ENCODE measurements at places on chromosomes 7 and 10.

DNA sequence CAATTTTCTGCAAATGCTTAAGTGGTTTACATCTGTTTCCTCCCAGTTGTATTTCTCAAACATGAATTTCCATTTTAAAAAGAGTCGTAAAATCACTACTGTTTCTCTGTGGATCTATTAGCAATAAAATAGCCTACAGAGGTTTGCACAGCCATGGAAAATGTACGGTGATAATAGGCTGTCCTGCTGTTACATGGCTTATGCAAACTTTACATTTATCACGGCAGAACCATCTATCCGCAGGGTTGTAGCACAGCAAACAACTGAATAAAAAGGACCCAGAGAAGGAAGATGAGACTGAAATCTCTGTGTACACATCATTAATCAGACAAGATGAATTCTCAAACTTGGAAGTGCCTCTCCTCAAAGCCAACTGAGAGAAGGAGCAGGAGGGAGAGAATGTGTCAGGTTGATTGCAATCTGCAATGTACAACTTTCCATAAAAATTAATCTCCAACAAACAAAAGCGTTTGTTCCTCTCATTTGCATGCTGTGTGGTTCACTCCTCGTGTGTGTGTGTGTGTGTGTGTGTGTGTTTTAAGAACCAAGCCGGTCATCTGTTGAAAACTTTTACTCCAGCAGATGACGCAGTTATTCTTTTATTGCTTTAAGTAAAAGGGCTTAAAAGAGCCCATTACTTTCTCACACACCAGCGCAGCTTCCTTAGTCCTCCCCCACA, 279.3 kb downstream of the SKAP2 start:
- no peak for DNase-seq

GRCh38 chr7:82286096-82286797, 157.3 kb downstream of the CACNA2D1 start:
- DNase-seq, result no peak

DNA sequence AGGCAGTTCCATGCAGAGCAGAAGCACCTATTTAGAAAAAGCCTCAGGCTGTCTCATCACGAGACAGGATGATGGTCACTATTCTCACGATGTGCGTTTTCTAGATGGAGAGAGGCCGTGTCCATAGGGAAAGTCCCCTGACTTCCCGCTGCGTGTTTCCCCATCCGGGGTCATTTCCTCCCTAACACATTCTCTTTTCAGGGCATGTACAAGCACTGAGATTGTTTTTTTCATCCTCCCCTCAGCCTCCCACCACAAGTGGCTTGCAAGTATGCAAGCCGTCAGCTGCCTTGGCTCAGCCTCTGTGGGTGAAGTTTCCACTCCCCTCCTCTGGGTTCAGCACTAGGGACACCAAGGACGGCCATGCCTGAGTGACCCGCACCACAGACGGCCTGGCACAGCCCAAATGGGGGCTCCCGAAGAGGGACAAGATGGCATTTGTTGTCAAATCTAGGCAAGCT, 2.7 kb upstream of the CALML5 start:
- no peak for DNase-seq

GRCh38 chr10:112189465-112189864, 5.9 kb upstream of the GPAM start:
- no peak for DNase-seq

DNA sequence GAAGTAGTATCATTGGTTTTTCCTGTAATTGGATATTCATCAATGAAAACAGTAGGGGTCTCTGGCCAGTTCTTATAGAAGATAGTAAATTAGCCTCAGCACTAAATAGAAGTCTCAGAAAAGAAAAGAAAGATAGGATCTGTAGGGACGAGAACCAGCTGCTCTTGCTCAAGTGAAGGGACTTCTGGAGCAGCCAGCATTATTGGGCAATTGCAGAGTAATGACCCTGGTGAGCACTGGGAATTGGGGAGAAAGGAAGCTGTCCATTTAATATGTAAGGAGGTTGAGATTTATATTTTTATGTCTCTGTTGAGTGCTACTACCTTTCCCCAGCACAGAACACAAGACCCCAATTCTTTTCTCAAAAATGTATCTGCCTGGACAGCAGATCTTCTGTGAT, 61.2 kb upstream of the WNT16 start:
- DNase-seq, result no peak

- no peak for DNase-seq
These were observed 727.4 kb upstream of the NRP1 start for GRCh38 chr10:34061841-34062240.

DNA sequence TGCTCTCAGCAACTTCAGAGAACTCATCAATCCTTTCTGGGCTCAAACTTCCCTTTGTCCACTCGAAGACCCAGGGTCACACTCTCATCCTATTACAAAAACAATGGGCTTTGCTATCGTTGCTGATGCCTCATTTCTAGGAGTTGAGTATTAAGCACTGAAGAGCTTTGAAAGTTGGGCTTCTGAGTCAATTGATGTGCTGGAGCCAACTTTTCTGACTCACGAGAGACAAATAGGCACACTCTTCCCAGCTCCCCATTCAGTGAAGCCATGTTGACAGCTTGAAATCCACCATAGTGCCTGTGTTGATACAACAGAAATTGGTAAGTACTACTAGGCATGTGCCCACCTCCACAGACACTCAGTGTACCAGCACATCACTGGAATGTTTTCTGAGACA, 97.5 kb upstream of the PRSS58 start:
- no peak for DNase-seq

- no peak for DNase-seq
These were observed 21.9 kb downstream of the PDCD4 start for GRCh38 chr10:110893559-110894179.

GRCh38 chr10:69818676-69819239, 17.1 kb downstream of the COL13A1 start:
- DNase-seq, result no peak

DNA sequence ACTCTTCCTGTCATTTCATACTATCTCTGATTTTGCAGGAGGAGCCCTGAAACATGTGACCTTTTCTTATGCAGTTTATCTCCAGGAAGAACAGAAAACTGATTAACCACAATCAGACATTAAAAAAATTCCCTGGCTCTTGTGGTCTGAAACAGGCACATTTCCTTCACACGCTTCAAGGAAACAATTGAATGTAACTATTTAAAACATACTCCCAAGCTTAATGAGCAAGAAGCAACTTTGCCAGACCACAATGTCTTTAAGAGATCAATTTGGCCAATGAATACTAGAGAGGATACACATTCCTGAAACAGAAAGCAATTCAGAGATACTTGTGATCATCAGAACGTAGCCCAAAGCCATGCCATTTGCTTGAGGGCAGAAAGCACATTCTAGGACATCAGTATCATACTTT, 65.8 kb downstream of the PIP4K2A start:
- no peak for DNase-seq

DNA sequence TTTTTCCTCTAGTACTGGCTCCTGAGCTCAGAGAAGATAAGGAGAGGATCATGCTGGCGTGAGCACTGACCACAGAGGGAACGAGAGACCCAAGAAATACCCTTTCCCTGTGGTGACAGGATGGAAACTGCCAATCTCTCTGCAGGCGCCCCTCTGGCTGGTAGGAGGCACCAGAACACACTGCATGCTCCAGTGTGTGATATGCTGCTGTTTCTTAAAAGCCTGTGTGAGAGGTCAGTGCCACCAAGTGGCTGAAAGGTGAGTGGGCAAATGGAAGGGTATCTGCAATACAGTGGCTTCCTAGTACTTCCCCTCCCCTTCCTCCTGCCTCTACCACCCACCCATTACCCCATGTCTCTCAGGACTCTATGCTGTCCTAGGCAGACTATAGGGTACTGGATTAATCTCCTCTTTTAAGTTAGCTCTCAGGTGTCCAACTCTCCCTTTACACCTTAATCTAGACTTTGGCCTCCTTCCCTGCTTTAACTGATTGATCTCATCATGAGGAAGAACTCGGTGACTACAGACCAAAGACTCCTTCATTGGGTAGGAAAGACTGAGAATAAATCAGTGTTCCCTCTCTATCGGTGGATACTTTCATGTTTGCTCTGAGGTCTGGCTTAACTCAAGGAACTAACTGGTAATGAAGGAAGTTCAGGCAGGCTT, 283.6 kb downstream of the ADRA2A start:
- no peak for DNase-seq

- DNase-seq, result no peak
These were observed 74.1 kb upstream of the PARD3 start for GRCh38 chr10:34889004-34889869.

GRCh38 chr10:84329196-84329611, 815 bp downstream of the CCSER2 start:
- DNase-seq, result peak; percentile 54

DNA sequence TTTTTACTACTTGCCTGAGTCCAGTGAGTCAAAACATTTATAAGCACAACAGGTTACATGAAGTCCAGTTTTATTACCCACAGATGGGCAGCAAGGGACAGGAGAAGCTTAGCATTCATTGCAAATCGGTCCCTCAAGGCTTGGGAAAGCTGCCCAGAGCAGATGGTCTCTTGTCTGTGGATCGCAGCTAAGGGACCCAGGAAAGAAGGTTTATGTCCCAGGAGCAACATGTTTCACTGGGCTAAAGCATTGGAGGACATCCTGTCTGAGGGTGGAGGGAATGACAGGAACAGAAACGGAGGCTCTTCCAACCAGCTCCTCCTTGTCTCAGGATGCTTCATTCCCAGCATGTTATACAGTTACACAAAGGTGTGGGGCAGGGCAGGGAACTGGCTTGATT, 39.3 kb downstream of the TRIM24 start:
- no peak for DNase-seq

DNA sequence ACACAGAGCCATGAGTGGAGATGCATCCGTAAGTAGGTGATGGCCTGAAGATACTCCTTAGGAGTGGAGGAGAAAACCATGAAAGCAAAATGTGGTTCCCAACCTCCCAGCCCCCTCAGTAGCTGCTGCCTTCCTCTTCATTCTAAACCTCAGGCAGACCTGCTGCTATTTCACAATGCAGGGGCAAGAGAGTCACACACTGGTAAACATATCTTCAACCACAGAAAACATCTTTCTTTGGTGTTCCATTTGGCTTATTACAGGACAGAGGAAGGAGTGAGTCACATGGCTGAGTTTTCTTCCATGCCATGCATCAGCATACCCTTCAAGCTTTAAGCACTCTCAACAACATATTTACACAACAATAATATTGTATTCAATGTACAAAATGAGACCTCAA, 342.1 kb downstream of the BMPER start:
- DNase-seq, result no peak

DNA sequence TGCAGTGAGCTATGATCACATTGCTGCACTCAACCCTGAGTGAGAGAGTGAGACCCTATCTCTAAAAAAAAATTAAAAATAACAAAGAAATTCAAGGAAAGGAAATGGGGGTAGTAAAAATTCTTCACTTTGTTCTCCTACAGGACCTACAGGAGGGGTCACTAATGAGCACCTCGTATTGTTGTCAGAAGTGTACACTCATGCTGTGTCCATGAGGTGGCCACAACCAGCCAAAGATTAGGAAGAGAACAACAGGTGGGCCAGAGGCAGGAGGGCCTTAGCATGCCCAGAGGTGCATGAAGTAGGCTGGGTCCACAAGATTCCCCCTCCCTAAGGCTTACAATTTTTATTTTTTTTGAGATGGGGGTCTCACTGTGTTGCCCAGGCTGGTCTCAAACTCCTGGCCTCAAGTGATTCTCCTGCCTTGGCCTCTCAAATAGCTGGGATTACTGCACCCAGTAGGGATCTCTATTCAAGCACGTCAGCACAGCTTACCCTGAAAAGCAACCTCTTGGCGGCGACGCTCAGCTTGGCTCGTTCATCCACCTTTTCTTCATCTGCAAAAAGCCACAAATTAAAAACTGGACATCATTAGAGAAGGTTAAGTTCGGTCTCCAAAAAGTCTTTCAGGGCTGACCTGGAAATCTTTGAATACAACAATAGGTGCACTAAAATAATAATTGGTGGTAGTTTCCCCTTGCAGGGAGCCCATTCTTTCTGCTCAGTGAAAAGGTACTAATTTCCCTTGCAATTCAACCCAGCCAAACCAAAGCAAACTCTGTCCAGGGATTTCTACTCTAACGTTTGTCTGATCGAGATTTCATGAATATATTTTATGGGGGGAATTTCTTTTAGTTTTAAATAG, 104.4 kb downstream of the SVIL start:
- no peak for DNase-seq

- no peak for DNase-seq
These were observed 82.7 kb downstream of the ZFAND4 start for GRCh38 chr10:45589868-45590267.

GRCh38 chr10:101354328-101355071, 535 bp downstream of the BTRC start:
- peak; percentile 49 for DNase-seq

GRCh38 chr10:89413398-89413912, 913 bp upstream of the IFIT5 start:
- no peak for DNase-seq

DNA sequence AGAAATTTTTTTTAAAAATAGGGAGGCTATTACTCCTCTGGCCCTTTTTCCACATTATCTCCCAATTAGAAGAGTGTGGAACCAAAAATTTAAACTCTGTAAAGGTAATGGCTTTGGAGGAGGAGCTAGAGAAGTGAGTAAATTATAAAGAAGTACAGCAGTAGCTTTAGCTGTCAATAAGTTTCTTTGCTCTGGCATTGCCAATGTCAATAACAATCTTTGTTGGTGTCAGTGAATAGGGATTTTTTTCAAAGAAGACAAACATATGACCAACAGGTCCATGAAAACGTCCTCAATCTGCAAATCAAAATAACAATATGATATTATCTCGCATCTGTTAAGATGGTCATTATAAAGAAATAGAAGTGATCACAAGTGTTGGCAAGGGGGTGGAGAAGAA, 227.1 kb upstream of the MBL2 start:
- DNase-seq, result no peak

- no peak for DNase-seq
These were observed 63.5 kb downstream of the PIK3AP1 start for GRCh38 chr10:96656839-96657238.

DNA sequence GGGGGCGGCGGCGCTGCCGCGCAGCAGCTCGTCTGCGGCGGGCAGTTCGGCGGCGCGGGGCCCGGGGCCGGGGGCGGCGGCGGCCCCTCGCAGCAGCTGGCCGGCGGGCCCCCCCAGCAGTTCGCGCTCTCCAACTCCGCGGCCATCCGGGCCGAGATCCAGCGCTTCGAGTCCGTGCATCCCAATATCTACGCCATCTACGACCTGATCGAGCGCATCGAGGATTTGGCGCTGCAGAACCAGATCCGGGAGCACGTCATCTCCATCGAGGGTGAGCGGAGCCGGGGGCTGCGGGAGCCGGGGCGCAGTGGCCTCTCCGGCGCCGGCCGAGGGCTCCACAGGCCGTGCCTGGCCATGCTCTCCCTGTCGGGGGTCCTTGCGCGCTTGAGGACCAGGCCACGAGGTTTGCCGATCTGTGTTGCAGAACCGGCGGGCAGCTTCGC, 548 bp downstream of the AGAP3 start:
- DNase-seq, result peak; percentile 34

- DNase-seq, result no peak
These were observed 122.9 kb upstream of the RET start for GRCh38 chr10:42953684-42954674.

GRCh38 chr7:22549667-22550513, 49.9 kb upstream of the STEAP1B start:
- peak; percentile 23 for DNase-seq

- no peak for DNase-seq
These were observed 749.2 kb upstream of the PCDH15 start for GRCh38 chr10:55550236-55550635.

Measured in stimulated activated CD4-positive, alpha-beta T cell treated with anti-CD3 and anti-CD28 coated beads, Interleukin-4, amount 100 ng/mL, for 1 hour (primary cell).